Astrocyte of the spinal cord (primary cell): ENCODE measurements at places on chromosomes 1 and 21.

- peak; percentile 97 for DNase-seq
These were observed at the start of gene TMEM167B for GRCh38 chr1:109090196-109091077. Gene TMEM167B, plus strand, starts transcription at chr1:109090764. Its CDS starts 109 bp downstream, at chr1:109090873.

DNA sequence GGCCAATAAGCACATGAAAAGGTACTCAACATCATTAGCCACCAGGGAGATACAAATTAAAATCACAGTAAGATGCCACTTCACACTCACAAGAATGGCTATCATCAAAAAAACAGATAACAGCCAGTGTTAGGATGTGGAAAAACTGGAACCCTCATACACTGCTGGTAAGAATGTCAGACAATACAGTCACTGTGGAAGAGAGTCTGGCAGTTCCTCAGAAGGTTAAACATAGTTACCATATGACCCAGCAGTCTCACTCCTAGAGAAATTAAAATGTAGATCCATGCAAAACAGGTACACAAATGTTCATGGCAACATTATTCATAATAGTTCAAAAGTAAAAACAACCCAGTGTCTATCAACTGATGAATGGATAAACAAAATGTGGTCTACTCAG is 33.3 kb downstream of the LDLRAD1 start:
- DNase-seq: no peak

DNA sequence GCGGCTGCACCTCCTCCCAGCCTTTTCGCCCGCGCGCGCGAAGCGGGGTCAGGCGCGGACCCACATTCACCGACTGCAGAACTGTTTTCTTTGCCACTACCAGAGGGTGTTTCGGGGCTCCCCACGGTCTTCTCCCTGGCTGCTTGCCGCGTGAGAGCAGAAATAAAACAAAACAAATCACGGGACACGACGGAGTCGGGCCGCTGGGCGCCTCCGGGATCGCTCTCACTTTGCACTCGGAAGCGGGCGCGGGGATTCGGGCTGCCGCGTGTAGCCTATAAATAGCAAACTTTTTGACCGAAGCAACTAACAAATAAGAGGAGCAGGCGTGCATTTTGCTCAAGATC is 412.3 kb upstream of the ESRRG start:
- DNase-seq: peak; percentile 10

DNA sequence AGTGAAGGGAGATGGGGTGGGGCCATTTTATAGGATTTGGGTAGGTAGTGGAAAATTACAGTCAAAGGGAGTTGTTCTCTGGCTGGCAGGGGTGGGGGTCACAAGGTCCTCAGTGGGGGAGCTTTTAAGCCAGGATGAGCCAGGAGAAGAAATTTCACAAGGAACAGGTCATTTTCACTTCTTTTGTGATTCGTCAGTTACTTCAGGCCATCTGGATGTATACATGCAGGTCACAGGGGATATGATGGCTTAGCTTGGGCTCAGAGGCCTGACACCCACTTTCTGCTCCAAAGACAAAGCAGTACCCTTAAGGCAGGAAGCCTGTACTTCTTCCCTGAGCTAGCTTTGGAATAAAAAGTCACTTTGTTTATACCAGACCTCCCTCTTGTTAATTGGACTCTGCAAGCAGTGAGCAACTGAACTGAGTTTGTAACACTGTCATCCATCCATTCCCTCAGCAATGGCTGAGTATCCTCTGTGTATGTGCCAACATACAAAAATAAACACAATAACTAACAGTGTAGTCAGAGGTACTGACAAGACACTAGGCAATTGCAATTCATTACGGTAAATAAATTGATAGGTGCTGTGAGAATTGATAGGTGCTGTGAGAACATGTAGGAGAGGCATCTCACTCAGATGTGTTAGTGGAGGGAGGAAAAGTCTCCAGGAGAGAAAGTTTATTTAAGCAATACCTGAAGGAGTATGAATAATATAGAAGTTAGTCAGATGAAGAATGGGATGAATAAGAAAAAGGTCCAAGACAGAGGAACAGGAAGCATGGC is 14.7 kb upstream of the RGS2 start:
- no peak for DNase-seq
